ENCODE measurements at places on chromosomes 2 and 18. TPM values are rescaled to one million over a fixed set of nuclear protein-coding genes. Genes with fewer than 3 reads are reported as not detected.

The IL18R1 gene
- total RNA-seq: 19.3 TPM

DNA sequence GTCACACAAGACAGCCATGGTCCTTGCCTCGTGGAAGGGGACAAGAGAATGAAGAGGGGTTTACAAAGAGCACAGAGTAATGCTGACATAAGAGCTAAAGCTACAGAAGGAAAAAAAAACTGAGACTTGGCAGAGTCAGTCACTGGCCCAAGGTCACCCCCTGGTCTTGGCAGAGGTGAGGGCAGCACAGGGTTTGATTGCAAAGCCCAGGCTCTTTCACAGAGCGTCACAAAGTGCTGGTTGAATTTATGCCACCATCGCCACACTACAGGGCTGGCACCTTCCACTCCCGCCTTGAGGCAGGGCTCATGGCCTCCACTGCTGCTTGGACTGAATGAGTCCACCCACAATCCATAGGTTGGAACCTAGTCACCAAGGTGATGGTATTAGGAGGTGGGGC is 190.2 kb downstream of the INHBB start:
- DNase-seq: no peak

DNA sequence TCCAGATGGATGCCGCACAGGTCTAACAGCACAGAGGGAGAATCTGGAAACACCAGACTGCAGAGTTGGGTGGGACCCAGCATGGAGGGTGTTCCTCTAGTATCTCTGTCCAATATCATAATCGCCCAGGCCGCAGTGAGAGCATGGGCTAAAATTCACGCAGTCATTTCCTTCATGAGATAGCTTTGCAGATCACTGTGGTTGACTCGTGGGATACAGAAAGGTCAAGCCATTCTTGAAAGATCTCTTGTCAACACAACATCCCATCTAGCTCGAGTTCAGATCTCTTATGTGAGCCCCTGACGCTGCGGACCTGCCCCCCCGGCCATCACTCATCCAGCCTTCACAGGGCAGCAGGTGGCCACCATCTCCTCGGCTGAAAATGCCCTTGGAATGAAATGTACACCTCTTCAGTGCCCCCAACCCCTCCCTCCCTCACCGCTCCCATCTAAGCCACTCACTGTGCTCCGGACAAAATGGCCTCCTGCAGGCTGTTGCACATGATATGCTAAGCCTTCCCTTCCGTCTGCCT is 45.9 kb downstream of the FOSL2 start:
- DNase-seq: no peak

DNA sequence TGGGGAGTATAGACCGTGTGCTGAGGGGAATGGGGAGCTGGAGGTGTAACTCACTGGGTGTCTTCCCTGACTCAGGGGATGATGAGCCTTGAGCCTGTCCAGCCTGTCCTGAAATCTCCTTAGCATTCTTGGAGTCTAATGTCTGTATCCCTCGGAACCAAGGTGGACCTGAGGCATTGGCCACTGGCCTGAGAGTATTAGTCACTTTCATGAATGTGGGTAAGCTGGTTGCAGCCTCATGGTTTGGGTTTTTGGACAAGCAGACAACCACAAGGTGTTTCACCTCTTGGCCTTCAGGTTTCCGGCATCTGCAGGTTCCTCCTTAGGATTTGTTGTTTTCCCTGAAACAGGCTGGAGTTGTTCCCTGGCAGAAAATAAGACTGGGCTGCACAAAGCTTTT is 63.2 kb downstream of the PRKCE start:
- DNase-seq: no peak

DNA sequence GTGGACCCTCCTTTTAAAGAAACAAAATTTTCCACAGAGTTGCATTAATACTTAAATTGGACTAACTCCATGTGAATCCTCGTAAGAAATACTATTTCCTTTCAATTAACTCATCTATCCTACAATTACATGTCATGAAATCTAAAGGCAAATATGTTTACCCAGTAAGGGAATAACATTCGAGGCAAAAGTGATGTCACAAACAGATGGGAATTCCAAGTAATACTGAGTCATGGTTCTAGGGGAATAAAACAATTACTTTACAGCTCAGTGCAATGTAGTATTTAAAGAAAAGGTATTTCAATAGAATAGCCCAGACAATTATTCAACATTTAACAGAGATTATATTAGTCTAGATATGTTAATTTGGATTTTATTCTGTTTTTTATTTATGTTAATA is 205.8 kb downstream of the ZNF385B start:
- no peak for DNase-seq

DNA sequence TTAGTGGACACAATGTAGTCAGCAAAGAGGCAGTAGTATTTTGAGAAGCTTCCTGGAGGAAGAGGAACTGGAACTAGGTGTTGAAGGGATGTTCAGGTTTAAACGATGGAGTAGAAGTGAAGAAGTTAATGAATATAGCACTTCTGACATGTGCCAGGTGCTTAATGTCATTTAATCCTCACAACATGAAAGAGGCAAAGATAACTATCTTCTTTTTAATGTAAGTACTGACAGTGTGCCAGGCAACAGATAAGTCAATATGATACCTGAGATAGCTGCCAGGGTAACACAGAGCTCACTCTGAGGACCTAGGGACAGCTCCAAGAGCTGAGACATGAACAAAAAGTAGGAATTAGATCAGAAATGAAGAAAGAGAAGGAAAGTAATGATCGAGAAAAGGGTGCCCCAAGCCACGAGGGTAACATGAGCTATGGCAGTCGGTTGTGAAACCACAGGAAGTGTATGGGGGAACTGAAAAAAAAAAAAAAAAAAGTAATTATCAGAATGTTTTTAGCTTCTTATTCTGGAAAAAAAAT is 140.7 kb downstream of the RNF144A start:
- DNase-seq: no peak

- DNase-seq: no peak
Measured at GRCh38 chr2:225036431-225036830, 5.8 kb downstream of the DOCK10 start.

GRCh38 chr18:40810372-40810771 is 1144.7 kb upstream of the PIK3C3 start:
- DNase-seq: no peak

DNA sequence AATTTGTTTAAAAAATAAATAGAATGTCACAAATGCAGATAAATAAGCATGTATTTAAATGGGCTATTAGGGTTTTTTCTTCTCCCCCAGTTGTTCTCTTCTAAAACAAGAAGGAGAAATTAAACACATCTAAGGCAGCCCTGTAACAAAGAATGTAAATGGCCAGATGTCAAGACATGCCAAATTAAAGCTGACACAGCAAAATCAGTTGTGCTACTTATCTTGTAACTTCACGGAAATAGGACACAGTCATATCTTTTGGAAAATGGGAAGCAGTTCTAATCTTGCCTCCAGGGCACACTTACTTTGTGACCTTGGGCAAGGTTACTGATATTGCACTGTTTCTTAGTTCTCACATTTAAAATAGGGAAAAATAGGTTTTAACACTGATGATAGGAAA is 200.1 kb upstream of the NRXN1 start:
- no peak for DNase-seq

- DNase-seq: no peak
Measured at GRCh38 chr2:104844807-104845551, 8.9 kb upstream of the POU3F3 start.

- no peak for DNase-seq
Measured at GRCh38 chr2:221635949-221636348, 63.8 kb upstream of the EPHA4 start.

DNA sequence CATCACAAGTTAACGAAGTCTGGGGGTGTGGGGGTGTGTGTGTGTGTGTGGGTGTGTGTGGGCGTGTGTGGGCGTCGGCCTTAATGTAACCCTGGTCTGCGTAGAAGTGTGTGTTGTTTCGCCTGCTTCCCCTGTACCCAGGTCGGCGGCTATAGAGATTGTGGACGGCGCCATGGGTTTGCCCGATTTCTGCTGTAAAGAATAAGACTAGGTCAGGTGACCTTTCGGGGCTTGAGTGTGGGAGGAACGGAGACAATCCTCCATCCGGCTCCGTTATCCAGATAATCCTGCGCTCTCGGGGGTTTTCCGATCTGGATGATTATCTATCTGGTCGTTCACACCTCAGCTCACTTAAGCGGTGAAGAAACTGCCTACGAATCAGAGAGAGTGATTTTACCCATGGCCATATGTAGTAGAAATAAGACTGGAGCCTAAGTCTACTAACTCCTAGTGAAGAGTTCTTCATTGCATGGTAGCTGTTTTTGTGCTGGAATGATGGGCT is 543 bp downstream of the HADHB start:
- DNase-seq: peak; percentile 60

DNA sequence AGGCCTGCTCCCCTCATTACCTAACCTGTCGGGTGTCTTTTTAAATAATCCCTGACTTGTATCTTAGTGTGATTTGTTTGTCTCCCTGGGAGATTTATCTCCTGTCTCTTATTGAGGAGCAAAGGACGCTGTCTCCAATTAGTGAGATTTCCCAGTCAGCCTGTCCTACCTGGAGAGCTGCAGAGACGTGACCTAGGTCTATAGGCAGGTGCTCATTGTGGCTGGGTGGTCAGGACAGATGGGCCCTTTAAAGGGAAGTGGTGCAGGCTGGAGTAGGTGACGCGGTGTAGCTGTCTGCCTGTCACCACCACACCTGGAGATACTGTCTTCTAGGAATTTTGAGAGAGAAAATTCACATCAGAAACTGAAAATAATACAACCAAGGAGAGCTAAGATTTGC is 28.0 kb downstream of the PLB1 start:
- DNase-seq: no peak
